SK-N-DZ (cell line): ENCODE measurements at places on chromosomes 6 and 20.

DNA sequence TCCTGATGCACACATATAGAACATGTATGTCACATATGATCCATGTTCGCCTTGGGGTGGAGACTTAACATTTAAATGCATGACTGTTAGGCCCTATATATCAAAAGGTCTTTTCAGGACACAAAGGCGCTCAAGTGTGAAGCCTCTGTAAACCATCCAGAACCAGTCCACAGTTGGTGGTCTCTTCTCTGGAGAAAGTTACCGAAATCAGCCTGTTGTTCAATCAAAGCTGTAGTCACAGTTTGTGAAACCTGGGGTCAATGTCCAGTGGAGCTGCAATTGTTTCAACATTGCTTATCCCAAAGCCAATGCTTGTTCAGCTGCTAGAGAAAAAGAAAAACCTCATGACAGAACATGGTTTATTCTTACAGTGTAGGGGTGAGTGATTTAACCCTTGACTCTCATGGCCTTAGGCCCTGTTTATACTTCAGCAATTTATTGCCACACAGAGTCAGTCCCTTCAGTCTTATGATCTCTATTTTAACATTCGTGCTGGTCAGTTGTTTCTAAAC lies 193.6 kb upstream of the CST7 start:
- no peak for DNase-seq

DNA sequence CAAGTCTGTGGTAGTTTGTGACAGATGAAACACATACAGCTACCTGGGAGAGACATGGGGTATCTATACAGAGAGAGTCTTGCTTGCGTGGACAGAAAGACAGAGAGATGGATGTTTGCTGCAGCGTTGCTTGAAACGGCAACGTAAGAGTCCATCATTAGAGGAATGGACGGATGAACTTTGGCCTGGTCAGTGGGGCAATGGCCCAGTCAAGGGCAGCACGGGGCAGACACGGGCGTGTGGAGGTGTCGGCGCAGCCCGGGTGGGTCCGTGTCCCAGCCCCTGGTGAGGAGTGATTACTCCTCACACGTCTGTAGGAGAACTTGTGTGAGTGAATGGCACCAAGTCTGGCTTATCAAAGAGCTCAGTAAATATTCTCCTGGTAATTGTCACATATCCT lies 21.9 kb downstream of the DACT2 start:
- DNase-seq: no peak

DNA sequence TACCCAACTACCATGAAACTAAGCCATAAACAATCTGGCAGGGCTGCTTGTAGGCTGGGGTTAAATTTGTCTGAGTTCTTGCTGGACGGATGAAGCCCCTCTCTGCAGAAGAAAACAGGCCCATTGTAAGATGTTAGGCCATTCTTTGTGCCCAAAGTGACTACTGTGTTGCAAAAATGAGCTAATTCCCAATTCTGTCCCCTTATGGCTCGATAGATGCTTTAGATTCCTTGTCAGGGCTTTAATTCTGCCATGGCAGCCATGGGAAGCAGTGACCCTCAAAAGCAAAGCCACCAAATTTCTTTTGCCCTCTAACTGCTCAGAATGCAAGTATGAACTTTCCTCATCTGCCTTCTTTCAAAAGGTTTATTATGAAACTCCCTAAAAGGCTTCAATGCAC lies 45.2 kb downstream of the LAMA4 start:
- DNase-seq: no peak

DNA sequence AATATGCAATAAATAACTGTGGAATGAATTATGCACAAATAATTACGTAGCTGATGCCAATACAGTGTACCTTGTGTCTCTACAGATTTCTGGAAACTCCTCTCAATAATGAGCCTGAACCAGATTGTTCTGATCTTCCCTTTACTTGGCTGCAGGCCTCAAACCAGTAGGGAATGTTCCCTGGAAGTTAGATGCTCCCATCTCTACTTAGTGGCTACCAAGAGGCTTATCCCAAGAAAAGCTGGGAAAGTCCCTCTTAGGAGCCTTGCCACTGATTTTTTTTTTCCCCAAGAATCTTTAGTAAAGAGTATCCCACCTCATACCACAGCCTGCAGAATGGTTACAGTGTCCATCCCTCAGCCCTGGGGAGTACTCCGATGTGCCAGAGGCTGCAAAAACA lies 702.1 kb downstream of the RFPL4B start:
- no peak for DNase-seq

- DNase-seq: peak; percentile 67
Measured at GRCh38 chr6:36759148-36759759, 61.6 kb downstream of the RAB44 start.

GRCh38 chr20:64051561-64052325 lies 2.3 kb upstream of the SOX18 start:
- DNase-seq: no peak

DNA sequence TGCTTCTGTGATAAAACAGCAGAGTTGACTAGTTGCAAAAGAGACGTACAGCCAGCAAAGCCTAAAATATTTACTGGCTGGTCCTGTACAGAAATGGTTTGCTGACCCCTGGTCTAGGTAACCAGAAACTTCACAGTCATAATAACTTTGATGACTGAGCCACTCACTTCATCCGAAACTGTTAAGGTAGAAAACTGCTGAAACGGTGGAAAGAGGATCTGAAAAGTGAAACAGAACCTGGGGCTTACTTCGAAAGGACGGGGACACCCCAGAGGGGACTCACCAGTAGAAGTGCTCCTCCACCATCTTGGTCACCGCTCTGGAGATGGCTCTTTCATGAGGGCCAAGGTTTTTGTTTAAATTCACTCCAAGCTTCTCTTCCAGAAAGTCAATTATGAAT lies 16.4 kb downstream of the FAXC start:
- DNase-seq: no peak

- DNase-seq: no peak
Measured at GRCh38 chr6:7628479-7628878, 38.5 kb downstream of the SNRNP48 start.

DNA sequence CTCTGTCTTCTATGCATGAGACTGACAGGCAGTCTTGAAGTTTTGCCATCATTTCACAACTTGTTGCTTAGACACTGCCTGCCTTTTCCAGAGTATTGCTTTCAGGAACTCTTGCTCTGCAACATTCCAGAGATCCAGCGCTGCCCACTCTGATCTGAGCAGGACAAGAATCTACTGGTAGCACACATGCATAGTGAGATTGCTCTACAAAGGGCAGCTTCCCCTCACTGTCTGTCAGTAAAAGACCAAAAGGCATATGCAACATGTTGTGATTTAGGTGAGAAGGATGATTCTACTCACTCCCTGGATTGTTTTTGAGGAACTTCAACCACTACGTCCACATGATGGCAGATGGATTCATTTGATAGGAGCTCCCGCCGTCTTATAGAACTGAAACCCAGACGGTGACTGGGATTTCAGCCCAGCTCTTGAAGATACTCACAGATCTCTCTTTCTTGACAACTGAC lies 259.1 kb downstream of the ARID1B start:
- no peak for DNase-seq

GRCh38 chr6:80440496-80441115 lies 334.1 kb downstream of the BCKDHB start:
- DNase-seq: no peak

DNA sequence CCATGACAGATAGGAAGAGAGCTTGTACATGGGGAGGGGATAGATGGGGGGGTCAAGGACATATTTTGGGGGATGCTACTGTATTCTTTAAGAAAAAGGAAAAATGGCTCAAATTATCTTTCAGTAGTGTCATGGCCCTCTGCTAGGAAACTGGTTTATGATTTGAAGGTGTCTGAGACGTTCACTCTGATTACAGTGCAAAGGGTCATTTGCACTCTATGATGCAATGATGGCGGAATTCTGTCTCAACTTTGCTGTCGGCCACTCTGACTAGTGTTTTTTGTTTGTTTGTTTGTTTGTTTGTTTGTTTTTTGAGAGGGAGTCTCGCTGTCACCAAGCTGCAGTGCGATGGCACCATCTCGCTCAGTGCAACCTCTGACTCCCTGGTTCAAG lies 180.0 kb downstream of the SOX4 start:
- no peak for DNase-seq

DNA sequence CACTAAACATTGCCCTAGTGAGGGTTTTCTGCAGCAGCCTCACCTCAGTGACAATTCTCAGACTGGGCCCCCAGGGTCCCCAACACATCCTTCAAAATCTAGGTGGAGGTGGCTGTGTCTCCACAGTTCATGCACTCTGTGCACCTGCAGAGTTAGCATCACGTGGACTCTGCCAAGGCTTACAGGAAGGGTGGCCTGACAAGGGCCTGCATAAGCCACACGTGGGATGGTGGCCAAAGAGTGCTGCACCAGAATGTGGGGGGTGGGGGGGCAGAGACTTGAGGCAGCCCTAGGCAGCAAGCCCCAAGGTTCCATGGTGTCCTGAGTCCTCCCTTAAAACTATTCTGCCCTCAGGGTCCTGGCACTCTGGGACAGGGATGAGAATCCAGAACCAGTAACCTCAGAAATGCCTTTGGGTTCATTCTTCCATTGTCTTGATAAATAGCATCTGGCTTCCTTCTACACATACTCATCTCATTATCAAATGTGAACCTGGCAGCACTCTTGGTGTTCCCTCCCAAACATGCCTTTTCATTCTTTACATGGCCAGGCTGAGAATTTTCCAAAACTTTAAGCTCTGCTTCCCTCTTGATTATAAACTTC lies 1.6 kb upstream of the SERPINB1 start:
- no peak for DNase-seq

DNA sequence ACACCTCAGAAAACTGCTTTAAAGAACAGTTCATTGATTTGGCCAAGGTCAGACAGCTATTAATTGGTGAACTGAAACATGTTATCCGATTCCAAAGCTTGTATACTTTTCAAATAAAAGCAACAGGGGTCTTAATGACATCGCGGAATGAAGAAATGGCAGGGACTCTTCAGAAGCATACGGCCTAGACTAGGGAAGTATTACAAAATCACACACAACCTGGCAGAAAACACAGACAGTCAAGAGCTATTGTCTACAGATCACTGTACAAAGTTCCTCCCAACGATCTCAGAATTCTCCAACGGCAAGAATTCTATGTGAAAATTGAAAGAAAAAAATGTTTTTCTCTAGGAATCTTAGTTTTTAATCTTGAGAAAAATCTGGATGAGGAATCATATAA lies 105.5 kb downstream of the PTPRK start:
- DNase-seq: no peak

GRCh38 chr20:57461726-57462125 lies 63.2 kb downstream of the CTCFL start:
- DNase-seq: no peak

- peak; percentile 9 for DNase-seq
Measured at GRCh38 chr6:104995989-104996617, 39.2 kb downstream of the LIN28B start.

DNA sequence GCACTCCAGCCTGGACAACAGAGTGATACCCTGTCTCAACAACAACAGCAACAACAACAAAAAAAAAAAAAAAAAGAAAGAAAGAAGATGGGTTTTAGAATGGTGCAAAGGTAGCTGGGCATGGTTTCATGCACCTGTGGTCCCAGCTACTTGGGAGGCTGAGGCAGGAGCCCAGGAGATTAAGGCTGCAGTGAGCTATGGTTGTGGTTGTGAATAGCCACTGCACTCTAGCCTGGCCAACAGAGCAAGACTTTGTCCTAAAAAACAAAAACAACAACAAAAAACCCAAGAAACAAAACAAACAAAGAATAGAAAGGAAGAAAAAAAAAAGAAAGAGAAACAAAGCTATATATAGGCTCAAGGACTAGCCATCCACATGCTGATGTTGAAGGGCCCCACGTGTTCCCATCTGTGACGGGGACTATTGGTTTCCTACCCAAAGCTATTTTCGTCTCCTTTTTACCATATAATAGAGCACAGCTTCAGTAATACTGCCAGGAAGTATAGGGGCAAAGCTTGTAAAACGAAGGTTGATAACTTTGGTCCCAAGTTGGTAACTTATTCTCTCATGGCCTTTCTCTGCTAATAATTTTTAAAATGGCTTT lies 7.9 kb upstream of the EEF1E1 start:
- no peak for DNase-seq

DNA sequence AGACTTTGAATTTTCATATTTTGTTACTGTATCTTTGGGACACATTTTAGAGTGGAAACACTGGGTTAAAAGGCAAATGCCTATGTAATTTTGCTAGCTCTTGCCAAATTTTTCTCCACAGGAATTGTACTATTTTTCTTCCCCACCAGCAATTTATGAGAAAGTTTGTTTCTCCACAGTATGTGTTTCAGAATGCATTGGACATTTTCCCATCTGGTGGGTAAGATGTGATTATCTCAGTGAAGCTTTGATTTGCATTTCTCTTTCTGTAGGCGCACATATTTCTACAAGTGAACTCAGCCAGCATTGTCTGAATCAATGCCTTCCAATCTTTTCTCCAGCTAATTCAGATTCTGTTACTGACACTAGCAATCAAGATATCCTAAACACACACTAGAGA lies 157.8 kb downstream of the RCAN2 start:
- DNase-seq: no peak

GRCh38 chr20:21189761-21190523 lies 64.1 kb downstream of the KIZ start:
- no peak for DNase-seq

- DNase-seq: no peak
Measured at GRCh38 chr20:51563486-51564332, 21.2 kb upstream of the NFATC2 start.

- DNase-seq: peak; percentile 17
Measured at GRCh38 chr6:88238065-88238464, 71.9 kb upstream of the CNR1 start.

- no peak for DNase-seq
Measured at GRCh38 chr6:87244380-87244779, 78.0 kb upstream of the SMIM8 start.

DNA sequence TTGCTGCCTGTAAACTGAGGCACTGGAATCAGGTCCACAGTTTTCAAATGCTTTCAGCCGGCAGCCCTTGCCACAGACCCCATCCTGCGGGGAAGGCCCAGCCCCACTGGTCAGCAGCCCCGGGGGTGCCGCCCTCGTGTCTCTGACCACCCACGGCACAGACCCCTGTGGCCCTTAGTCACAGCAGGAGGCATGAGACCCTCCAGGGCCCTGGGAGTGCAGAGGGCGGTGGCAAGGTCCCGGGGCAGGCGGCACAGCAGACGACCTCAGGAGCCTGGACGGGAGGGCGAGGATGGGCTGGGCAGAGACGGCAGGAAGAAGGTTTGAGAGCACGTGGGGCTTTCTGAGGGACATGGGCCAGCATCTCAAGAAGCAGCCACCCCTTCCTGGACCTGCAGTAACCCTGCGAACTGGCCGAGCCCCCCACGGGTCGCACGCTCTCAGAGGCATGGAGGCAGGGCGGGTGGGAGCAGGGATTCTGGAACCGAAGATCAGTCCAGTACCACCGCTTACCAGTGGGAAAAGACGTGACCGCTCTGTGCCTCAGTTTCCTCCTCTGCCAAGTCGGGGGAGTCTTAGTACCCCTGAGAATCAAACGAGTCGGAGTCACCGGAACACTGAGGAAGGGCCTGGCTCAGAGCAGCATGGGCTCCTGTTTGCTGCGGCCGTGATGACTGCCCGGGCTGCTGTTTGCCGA lies 140.7 kb downstream of the TAF4 start:
- DNase-seq: no peak

GRCh38 chr6:139355172-139355571 lies 19.3 kb downstream of the CITED2 start:
- no peak for DNase-seq

GRCh38 chr6:139643986-139644385 lies 269.5 kb upstream of the CITED2 start:
- no peak for DNase-seq
